ENCODE measurements at places on chromosomes 16 and 17. TPM values are rescaled to one million over a fixed set of nuclear protein-coding genes. Genes with fewer than 3 reads are reported as not detected.

Gene PDIA2
- 1.6 TPM for total RNA-seq

Gene CAVIN1
- 643 TPM for total RNA-seq

Gene CBLN1
- 1.2 TPM for total RNA-seq

Gene RNF222
- not detected for total RNA-seq

Gene SLC35G6
- not detected for total RNA-seq

Gene CRYM
- total RNA-seq = 0.30 TPM

Gene MFSD6L
- 0.39 TPM for total RNA-seq

Gene TEDC2
- 0.62 TPM for total RNA-seq

Gene KRTAP16-1
- not detected for total RNA-seq

Gene TBC1D3B
- total RNA-seq = 13.8 TPM

Gene LMF1
- total RNA-seq = 18.2 TPM

Gene FBXW10
- not detected for total RNA-seq

Gene LDHD
- total RNA-seq = 5.5 TPM

Gene LGALS9B
- total RNA-seq = 0.21 TPM

Gene NOG
- 3.6 TPM for total RNA-seq

Gene C16orf89
- total RNA-seq = 13.3 TPM

Gene PIK3R6
- 3.5 TPM for total RNA-seq

Gene TBC1D3C
- not detected for total RNA-seq

Gene TEX19
- total RNA-seq = not detected

Gene KRT20
- not detected for total RNA-seq

Gene KRT12
- not detected for total RNA-seq

Gene TRIM72
- total RNA-seq = not detected

Gene CDRT15
- not detected for total RNA-seq

Gene OR1A1
- total RNA-seq = not detected

Gene MYH8
- total RNA-seq = not detected

Gene OTOP2
- total RNA-seq = not detected

Gene TSPAN10
- total RNA-seq = 0.29 TPM

Gene ABCC11
- total RNA-seq = not detected

Gene TLCD3A
- total RNA-seq = 8.0 TPM

Gene COQ9
- total RNA-seq = 29.4 TPM

Gene CA4
- total RNA-seq = 6.5 TPM

Gene CBX2
- total RNA-seq = 4.5 TPM

Gene KRTAP1-1
- total RNA-seq = not detected

Gene ADAP2
- 21.9 TPM for total RNA-seq

Gene MYCBPAP
- total RNA-seq = 1.8 TPM

Gene PERCC1
- not detected for total RNA-seq

Gene PTGES3L
- 2.5 TPM for total RNA-seq

Gene TMEM219
- 88.0 TPM for total RNA-seq

Gene OSGIN1
- 10.3 TPM for total RNA-seq

Gene GJD3
- total RNA-seq = 1.8 TPM

Gene PIK3R5
- total RNA-seq = 18.5 TPM

Gene TMEM106A
- 20.2 TPM for total RNA-seq

Gene AHSP
- total RNA-seq = 4.7 TPM

Gene NKD1
- 55.2 TPM for total RNA-seq

Gene PLCG2
- total RNA-seq = 21.2 TPM

Gene TSNAXIP1
- 1.1 TPM for total RNA-seq

Gene TBC1D24
- 15.6 TPM for total RNA-seq

Gene ZFP90
- 31.0 TPM for total RNA-seq

Gene KIF1C
- 187 TPM for total RNA-seq

Gene EIF3C
- 338 TPM for total RNA-seq

Gene TIGD7
- total RNA-seq = 9.0 TPM

Gene SULT1A2
- total RNA-seq = 1.8 TPM

Gene SOX15
- total RNA-seq = 2.4 TPM

Gene KIF19
- 5.1 TPM for total RNA-seq

Gene BICDL2
- total RNA-seq = 0.18 TPM

Gene KRTAP9-8
- total RNA-seq = not detected

Gene TRAPPC1
- total RNA-seq = 70.3 TPM

Gene SLC38A8
- total RNA-seq = not detected

All from aorta (tissue), 5 donors.